ENCODE measurements at places on chromosomes 5 and 9.

DNA sequence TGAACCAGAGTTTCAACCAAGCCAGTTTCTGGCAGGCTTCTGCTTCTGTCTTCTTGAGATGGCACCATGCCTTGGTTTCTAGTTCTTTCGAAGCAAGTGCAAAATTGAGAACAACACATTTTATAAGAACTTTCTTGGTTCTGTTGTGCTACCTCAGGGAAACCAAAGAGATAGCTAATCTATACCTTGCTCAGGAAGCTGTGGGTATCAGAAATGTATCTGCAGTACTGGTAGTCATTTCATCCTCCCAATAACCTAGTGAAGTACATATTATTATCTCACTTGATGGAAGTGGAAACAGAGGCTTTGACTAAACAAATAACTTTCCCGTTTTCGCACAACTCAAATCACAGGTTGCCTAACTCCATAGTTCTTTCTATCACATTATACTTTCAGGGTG, 246.6 kb downstream of the ENC1 start:
- no peak for DNase-seq

- DNase-seq, result no peak
Observed at GRCh38 chr5:156920861-156921431, 42.1 kb downstream of the TIMD4 start.

DNA sequence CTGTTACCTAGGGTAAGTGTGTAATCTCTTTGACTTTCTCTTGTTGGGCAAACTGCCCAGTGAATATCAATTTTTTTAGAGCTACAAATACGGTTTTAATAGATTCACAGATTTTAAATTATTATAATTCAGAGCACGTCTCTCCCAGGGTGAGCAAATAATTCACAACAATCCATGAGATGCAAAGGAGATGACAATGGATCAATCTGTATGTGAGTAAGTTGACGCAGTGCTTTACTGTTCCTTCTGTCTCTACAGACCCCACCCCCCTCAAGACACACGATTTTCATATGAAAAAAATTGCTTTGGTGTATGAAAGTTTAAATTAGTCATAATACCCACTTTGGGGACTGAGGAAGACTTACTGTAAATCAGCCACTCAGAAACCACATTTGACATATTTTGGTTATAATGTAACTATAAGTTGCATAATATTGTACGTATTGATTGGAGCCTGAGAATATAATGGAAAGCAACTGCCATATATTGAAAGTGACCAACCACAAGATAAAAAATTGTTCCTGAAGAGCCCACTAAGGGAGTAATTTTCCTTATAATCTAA, 201.7 kb downstream of the BNC2 start:
- DNase-seq, result no peak

DNA sequence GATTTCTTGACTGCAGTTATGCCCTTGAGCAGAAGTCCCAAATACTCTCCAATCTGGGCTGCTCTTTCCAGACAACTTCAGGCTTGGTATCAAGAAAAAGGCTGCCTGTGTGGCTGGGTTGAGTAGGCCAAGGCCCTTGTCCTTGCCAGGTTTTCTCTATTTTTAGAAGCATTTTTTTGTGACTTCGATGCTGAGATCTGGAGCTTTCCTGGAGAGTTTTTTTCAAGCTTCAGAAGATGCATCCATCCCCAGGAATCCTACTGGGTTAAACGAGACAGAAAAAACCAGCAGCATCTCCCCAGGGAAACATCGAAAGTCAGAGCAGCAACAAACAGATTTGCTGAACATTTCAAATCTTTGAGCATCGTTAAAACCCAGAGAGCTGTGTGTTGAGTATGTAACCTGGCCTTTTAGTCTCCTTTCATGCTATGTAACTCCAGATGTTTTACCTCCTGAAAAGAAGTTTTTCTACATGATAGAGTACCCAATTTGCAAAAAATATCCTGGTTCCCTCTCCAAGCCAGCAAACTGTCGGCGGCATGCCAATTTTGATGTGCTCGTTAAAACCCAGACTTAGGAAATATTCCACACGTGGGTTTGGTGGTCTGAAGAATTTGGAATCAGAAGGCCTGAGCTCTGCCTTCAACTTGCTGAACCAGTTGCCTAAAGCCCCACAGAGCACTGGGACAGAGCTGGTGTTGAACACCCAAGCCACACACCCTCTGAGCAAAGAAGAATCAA, 98.1 kb upstream of the ALDH1B1 start:
- no peak for DNase-seq

DNA sequence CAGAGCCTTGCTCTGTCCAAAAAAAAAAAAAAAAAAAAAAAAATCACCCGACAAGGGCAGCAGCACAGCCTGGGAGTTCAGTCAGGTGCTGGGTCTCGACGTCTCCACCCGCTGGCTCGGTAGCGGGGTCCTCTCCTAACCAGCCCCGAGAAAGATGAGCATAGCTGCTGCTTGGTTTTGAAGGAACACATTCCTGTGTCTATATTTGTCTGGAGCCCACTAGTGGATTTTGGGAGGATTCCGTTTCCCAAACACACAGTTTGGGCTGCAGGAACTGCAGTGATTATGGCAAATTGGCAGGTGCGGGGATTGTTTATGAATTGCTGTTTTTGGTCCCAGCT, 1.2 kb downstream of the OTULINL start:
- DNase-seq, result no peak

GRCh38 chr5:133952729-133953567, 15.5 kb downstream of the C5orf15 start:
- DNase-seq, result no peak

DNA sequence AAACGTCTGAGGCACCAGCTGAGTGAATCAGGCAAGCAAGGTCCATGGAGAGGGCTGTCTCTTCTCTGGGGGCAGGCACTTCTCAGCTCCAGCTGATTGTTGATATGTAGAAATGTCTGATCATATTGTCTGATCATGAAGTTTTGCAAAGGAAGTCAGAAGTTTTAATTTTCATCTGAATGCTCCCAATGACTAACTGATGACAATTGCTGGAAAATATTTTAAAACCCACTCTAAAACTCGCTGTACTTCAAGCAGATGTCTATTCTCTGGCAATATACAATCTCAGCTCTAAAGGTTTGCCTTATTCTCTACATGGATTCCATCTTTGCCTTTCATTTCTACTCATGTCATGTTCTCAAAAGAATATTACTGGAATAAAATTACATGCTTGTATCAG, 12.7 kb downstream of the PLK2 start:
- no peak for DNase-seq

GRCh38 chr5:95821110-95822021, 1.2 kb downstream of the GLRX start:
- DNase-seq, result no peak

DNA sequence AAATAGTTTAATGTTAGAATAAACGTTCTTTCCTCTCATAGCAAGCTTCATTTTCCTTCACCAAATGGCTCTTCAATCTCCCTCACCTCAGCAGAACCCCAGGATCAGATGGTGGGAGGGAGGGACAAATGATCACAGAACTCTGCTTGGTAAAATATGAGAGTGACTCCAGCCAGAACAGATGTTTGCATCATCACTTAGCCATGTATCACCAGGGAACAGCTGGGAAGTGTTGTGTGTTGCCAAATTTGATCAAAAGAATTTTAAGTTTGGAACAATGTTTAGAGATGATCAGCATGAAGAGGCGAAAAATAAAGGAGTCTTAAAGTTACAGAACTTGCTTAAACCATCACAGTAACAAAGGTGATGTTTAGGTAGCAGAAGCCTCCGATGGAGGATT, 115.7 kb downstream of the FRMD3 start:
- DNase-seq, result no peak

- DNase-seq, result no peak
Observed at GRCh38 chr9:82421498-82421897, 432.9 kb downstream of the SPATA31D1 start.
